ENCODE measurements at places on chromosomes 2 and 18. TPM values are rescaled to one million over a fixed set of nuclear protein-coding genes. Genes with fewer than 3 reads are reported as not detected.

SNTG2 gene
- 2.5 TPM for total RNA-seq

- DNase-seq, result no peak
Measured at GRCh38 chr2:27042985-27043634, 8.4 kb upstream of the AGBL5 start.

DNA sequence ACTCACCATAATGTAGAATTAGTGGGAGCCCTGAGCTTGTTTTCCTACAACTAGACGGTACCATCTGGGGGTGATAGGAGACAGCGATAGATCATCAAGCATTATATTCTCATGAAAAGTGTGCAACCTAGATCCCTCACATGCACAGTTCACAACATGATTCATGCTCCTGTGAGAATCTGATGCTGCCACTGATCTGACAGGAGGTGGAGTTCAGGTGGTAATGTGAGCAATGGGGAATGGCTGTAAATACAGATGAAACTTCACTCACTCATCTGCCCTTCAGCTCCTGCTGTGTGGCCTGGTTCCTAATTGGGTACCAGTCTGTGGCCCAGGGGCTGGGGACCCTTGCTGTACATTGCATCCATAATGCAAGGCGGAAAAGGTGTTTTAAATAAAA is 60.7 kb downstream of the USP34 start:
- DNase-seq, result no peak

- DNase-seq, result no peak
Measured at GRCh38 chr2:15158100-15158499, 403.0 kb downstream of the NBAS start.
